Mesothelial cell of epicardium (in vitro differentiated cells): ENCODE measurements at places on chromosomes 1 and 21. TPM values are rescaled to one million over a fixed set of nuclear protein-coding genes. Genes with fewer than 3 reads are reported as not detected.

The TTC3 gene
- total RNA-seq, result 280 to 286 TPM (median 285 TPM) in 3 replicates

The HAPLN2 gene
- total RNA-seq, result 0.76 to 1.2 TPM (median 1.2 TPM) in 3 replicates

The GJA4 gene
- total RNA-seq, result not detected in 3 replicates

GRCh38 chr1:53454019-53454418 is 5.2 kb upstream of the DMRTB1 start:
- DNase-seq, result no peak

- no peak for DNase-seq
These were observed 71.9 kb upstream of the CXADR start for GRCh38 chr21:17440969-17441368.

DNA sequence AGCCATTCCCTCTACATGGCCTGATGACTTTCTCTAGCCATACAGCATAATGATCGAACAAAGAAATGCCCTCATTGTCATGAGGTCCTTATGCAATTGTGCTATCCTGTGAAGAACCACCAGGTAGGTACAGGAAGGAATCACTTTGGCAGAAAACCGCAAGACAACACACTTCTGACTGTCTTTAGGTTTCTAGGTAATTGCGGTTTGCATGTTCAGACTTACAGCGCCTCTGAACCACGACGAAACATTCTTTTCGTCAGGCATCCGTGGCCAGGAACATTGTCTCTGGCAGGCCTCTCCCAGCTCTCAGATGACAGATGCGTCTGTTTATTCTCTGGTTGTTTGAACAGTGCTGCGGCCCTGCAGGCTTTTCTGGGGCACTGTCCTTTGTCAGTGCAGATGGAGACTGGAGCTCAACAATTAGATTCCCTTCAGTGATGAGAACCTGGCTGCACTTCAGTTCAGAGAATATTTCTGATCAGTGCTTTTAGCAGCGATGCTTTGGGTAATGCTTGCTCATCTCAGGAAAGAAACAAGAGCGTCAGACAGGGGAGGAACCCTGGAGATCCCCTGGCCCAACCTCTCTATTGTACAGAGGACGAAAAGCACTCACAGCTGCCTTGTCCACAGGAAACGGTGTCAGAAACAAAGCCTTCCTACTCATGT is 63.4 kb downstream of the B3GALT5 start:
- DNase-seq, result no peak

GRCh38 chr1:115982400-115982799 is 6.1 kb downstream of the SLC22A15 start:
- no peak for DNase-seq
